ENCODE measurements at places on chromosomes 3 and 15.

DNA sequence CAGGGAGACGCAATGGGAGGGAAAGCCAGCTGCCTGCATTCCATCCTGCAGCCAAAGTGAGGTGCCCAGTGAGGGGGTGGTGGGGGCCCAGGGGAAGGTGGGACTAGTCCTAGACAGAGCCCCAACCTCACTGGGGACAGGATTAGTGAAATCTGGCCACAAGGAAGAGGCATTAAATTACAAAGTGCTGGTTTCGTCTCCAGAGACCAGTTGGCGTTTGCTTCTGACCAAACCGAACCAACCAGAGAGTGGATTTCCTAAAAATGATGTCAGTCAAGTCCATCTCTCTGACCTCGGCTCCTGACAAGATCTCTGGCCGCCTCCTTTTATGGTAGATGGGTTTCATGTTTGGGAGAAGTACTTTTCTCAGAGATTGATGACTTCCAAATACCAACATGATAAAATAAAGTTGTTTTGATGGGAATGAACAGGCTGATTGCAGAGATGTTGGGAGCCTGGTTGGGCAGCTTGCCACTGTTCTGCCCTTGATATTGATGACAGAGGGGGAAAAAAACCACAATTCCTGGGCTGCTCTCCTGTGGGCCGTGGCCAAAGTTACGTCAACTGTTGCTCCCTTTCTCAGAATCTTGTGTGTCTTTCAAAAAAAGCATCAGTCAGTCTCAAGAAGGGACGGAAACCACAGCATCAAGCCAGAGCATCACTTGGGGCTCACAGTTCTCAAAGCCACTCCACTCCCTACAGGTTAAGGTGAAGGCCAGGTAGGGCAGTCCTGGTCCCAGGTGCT lies 24.6 kb downstream of the ITGA11 start:
- no peak for DNase-seq

- no peak for DNase-seq
Measured at GRCh38 chr15:28182731-28183130, 83.6 kb upstream of the OCA2 start.

DNA sequence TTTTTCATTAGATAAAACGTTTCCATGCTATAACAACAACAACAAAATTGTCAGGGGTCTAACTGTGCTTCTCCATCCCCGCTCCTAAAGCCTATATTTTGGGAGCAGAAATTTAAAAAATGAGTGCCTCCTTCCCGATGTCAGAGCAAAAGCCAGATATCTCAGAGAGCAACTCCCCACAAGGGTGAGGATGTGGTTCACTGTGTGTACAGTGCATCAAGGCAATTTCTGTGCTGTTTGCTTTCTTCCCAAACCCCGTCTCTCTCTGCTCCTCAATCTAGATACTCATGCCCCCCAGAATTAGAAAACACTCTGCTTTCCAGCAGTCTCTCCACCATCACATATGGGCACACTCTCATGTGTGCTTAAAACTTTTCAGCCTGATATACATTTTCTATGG lies 76.7 kb upstream of the MBNL1 start:
- DNase-seq: no peak

DNA sequence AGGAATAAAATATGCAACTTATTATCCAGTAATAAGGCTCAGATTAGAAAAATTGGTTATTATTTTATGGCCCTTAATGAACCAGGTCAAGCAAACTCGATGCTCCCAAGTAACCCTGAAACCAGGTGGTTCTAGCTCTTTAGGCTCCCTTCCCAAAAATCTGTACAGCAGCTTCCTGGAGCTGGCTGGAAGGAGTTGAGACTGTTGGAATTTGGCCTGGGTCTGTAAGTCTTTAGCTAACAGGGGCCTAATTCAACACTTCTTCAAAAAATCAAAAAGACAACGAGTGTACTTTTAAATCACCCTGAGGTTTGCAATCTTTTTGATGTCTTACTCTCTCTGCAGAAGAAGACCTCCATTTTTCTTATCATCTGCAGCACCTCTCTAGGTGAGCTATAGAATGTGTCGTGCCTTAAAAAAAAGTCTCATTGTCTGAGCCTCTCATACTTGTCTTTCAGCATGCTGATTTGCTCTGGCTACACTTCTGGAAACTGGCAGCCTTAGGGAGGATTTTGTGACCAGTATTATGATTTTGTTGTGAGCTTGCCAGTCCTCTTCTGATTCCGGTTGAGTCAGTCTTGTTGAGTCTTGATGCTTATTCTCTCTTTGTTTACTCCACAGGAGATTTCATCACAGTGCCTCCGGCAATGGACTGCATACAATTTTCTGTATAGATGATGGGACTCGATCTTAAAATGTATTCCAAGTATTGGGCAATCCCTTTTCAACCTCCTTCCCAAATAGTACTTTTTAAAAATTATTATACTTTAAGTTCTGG lies 235.0 kb upstream of the KBTBD8 start:
- DNase-seq: no peak

GRCh38 chr3:177460047-177460446 lies 262.8 kb upstream of the TBL1XR1 start:
- no peak for DNase-seq

- no peak for DNase-seq
Measured at GRCh38 chr3:140399871-140400270, 278.0 kb upstream of the TRIM42 start.

DNA sequence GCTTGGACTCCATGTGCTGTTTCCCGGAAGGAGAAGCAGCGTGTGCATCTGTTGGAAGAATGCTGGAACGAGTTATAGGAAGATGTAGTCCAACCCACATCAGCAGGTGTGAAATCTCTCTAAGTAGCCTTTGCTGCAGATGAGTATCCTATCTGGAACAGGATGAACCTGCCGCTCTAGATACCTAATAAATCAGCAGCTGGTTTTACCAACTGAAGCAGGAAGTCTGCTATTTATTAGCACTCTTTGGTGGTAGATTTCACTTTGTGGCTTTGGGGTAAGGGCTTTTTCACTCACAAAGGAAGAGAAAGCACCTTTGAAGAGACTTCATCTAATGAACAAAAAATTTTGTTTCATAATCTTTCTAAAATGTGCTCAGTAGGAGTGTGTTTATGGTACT lies 66.4 kb downstream of the DCUN1D1 start:
- no peak for DNase-seq

DNA sequence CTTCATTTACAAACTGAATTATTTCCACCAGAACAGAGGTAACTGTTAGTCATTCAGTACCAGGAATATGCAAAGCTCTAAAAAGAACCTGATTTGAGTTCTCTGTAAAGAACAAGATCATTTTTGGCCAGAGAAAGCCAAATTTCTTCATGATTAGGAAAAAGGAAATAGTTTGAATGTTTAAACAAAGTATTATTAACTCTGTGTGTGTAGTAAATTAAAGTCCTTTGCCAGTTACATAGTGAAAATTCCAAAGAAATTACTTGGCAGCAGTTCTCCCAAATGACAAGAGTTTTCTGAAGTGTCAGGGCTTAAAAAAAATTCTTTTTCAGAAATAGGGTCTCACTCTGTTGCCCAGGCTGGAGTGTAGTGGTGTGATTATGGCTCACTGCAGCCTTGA lies 24.5 kb downstream of the QTRT2 start:
- DNase-seq: no peak

- DNase-seq: no peak
Measured at GRCh38 chr15:35507932-35508638, 37.9 kb downstream of the DPH6 start.

- DNase-seq: no peak
Measured at GRCh38 chr3:168414149-168414548, 318.4 kb upstream of the GOLIM4 start.

DNA sequence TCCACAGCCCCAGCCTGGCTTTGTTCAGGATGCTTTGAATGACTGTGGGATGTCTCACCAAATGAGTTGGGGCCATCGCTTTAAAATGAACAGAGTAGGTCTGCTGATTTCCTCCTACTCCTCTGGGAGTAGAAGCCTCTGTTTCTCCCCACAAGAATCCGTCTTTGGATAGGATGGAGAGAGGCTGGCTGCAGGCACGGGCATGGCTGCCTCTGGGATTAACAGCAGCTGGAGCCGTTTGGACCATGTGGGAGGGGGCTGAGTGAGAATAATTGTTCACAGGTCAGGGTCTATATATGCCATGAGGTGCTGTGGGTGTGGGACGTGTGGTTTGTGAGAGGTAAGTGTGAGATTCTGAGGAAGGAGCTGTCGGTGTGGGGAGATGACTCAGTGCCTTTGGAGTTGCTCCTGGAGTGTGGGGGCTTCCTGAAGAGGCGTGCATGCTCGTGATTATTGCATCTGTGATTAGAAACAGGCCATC lies 48.0 kb upstream of the APEH start:
- DNase-seq: no peak

DNA sequence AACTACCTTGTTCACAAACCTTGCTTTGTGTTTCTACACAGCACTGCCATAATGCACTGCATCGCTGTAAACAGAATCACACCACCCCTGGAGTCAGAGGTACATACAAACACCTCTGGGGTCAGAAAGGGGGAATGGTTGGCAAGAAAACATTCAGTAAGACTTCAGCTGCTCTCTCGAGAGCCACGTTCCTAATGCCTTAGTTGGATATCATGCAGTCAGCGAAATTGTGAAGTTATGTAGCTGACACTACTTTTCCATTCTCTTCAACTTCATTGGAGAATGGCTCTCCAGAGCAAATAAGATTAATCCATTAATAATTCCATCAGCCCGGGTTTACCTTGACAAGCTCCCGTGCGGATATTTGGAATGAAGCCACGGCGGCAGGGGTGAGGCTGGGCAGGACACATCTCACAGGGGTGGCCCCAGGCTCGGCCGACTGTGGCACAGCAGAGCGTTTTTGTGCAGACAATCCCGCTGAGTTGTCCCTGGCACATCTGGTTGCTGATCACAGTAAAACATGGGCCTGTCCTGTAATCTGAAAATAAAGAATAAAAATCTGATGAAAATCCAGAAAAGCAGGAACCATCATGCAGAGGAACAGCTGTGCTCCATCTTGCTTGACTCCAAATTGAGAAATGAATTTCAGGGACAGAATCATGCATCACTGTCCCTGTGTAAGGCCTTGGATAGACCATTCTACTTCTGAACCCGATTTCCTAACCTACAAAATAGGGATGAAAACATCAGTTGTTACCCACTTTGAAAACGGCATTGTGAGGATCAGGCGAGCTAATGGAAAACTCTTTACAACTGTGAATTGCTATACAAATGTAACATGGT lies 108.0 kb downstream of the FBN1 start:
- DNase-seq: no peak

DNA sequence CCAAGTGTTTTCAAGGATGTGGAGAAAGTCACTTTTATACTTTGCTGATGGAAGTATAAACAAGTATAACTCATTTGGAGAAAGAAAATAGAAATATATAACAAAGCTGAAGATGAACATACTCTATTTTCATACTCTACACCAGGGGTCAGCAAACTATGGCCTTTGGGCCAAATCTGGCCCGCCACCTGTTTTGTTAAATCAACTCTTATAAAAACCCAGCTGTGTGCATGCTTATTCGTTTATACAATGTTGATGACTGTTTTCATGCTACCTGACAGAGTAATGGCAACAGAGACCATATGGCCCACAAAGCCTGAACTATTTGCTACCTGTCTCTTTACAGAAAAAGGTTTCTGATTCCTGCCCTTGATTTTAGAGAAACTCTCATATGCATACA lies 124.0 kb downstream of the NR1D2 start:
- no peak for DNase-seq

DNA sequence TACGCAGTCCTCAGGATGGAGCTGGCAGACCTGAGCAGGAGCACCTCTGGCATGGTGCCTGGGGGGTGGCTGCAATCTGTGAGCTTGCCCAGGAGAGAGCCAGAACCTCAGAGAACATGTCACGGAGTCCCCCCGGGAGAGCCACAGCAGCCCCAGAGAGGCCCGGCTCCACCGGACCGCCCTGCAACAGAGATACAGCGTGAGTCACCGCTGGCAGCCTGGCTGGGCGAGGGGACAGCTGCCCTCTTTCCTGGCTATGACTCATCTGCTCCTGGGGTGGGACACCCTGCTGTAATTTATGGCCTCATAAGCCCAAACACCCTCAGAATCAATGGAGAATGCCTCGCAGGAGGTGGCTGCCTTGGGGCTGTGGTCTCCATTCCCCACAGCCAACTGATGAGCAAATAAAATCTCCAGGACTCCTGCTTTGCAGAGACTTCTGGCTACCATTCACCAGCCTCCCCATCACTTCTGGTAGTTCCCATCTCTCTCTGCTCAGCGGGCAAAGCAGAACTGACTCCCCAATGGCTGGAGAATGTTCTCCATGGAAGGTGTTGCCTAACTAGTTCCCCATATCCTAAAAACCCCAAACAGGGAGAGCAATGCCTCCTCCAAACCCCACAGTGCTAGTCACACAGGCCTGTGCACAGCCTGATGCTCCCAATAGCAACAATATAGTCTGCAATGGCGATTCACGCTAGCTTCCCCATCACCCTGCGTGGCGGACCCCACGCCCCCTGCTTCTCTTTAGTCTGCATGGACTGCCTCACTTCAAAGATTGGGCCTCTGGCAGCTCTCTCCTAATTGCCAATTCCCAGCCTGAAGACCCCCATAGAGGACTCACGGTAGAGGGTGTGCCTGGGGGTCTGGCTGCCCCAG lies 21.6 kb downstream of the ACSBG1 start:
- DNase-seq: no peak

DNA sequence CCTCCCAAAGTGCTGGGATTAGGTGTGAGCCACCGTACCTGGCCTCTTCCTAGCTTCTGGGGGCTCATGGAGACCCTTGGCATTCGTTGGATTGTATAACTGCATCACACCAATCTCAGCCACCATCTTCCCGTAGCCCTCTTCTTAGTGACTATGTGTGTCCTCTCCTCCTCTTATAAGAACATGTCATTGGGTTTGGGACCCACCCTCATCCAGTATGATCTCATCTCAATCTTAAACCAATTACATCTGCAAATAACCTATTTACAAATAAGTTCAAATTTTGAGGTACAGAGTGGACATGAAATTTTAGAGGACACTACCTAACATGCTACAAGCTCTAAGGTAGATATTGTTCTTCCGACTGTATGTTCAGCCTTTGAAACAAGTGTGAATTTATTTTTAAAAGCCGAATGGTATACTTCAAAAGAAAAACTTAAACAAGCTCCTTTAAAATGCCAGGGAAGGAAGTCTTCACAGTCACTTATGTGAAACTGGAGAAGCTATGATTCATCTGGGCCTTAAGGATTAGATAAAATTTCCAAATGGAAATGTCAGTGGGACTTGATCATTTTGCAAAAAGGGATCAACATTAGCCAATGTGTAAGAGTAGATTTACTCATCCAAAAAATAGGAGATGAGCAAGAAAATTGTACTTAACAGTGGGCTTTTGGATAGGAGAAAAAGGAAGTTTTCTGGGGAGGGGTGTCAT lies 225.7 kb downstream of the MEX3B start:
- no peak for DNase-seq

DNA sequence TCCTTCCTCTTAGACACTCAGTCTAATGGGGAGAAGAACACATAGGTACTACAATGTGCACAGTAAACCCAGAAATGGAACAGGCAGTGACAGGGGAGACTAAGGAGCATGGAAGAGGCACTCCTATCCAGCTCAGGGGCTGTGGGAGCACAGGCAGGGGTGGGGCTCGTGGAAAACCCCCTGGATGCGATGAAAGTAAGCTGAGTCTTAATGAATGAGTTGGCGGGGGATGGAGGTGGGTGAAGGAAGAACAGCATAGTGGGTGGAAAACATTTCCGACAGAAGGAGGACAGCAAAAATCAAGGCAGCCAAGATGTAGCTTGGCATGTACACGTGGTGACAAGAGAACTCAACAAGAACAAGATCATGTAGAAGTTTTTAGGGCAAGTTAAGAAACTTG lies 33.6 kb upstream of the UBE2E2 start:
- no peak for DNase-seq

GRCh38 chr3:193837347-193837827 lies 244.4 kb downstream of the OPA1 start:
- no peak for DNase-seq

Measured in activated T-helper 9 cell treated with anti-CD3 and anti-CD28 coated beads, Interleukin-2, amount 50 U/mL, for 16 hours (primary cell).